ENCODE measurements at places on chromosomes 3 and 15. TPM values are rescaled to one million over a fixed set of nuclear protein-coding genes. Genes with fewer than 3 reads are reported as not detected.

MASP1 gene
- total RNA-seq, result 1.0 TPM

- DNase-seq, result no peak
- H3K36me3 ChIP-seq, result no peaks in the 10 kb centered on the region
- H3K27me3 ChIP-seq, result no peaks in the 10 kb centered on the region
These were observed 40.1 kb upstream of the DCLK3 start for GRCh38 chr3:36804295-36805055.

- H3K36me3 ChIP-seq, result no peaks in the 10 kb centered on the region
- H3K4me1 ChIP-seq, result no peaks in the 10 kb centered on the region
- H3K4me3 ChIP-seq, result no peak overlapping the region
These were observed 62.4 kb downstream of the NTRK3 start for GRCh38 chr15:88194162-88194561.

DNA sequence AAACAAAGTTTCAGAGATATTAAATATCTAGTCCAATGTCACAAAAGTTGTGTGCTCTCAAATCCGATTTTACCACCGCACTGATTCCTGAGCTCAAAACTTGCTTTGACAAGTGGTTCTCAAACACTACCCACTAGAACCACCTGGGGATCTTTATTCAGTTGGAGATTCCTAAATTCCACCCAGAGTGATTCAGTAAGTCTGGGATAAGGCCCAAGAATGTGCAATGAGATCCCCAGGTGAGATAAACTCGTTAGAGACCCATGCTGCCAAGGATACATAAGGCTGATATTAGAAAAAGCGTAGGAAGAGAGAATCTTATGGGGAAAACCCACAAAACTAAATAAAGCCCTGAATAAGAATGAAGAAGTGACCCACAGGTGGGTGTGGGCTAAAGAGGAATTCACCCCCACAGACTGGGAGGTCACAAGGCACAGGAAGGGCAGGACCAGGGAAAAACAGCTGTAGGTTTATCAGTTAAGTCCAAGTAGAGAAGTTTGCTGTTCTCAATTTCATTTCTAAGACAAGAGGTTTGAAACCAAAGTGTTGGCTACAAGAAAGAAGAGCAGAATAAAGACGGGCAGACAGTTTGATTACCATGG is 11.5 kb upstream of the RPS17 start:
- peaks cover 44% of the 10 kb centered on the region for H3K4me1 ChIP-seq
- no peaks in the 10 kb centered on the region for H3K36me3 ChIP-seq
- H3K27ac ChIP-seq, result no peak overlapping the region
- H3K4me3 ChIP-seq, result no peak overlapping the region

GRCh38 chr3:171274222-171274621 is 186.0 kb downstream of the TNIK start:
- no peaks in the 10 kb centered on the region for H3K36me3 ChIP-seq
- H3K4me3 ChIP-seq, result no peak overlapping the region
- H3K4me1 ChIP-seq, result no peaks in the 10 kb centered on the region
- no peak overlapping the region for H3K27ac ChIP-seq

All from suprapubic skin (tissue), 4 donors.